Stimulated activated CD4-positive, alpha-beta T cell treated with anti-CD3 and anti-CD28 coated beads, Interleukin-4, amount 100 ng/mL, for 1 hour (primary cell): ENCODE measurements at places on chromosomes 3 and 15.

DNA sequence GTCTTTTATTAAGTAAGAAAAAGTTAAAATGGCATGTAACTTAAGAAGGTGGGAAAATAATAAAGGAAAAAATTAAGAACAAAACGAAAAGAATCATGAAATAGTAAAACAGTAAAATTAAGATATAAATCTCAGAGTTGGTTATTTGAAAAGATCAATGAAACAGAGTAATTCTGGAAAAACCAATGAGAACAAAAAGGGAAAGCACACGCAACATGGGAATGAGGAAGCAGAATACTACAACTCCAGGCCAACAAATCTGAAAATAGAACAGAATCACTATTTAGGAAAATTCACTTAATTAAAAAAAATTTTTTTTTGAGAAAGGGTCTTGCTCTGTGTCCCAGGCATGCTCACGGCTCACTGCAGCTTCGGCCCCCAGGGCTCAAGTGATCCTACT is 30.7 kb downstream of the WHAMM start:
- no peak for DNase-seq

- DNase-seq, result no peak
These were observed 46.1 kb downstream of the AMOTL2 start for GRCh38 chr3:134328147-134328591.

- DNase-seq, result no peak
These were observed 41.4 kb downstream of the SNAPC5 start for GRCh38 chr15:66456211-66456610.

GRCh38 chr3:185405243-185405642 is 42.3 kb downstream of the MAP3K13 start:
- no peak for DNase-seq

DNA sequence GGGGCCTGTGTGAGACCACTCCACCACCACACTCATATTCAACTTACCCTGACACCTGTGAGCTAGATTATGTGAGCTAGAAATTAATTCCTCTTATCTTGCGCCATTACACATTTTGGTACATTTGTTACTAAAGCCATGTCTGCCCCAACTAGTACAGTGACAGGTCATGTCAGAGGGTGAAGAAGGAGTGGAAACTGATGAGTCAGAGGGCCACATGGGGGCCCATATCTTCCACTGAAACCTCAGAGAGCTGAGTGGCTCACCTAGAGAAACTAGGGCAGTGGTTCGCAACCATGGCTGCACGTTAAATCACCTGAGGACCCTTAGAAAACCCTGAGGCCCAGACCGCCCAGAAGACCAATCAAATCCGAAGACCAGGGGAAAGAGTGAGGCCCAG is 15.7 kb upstream of the MEF2A start:
- no peak for DNase-seq

GRCh38 chr3:196772102-196772501 is 32.4 kb downstream of the PAK2 start:
- no peak for DNase-seq

DNA sequence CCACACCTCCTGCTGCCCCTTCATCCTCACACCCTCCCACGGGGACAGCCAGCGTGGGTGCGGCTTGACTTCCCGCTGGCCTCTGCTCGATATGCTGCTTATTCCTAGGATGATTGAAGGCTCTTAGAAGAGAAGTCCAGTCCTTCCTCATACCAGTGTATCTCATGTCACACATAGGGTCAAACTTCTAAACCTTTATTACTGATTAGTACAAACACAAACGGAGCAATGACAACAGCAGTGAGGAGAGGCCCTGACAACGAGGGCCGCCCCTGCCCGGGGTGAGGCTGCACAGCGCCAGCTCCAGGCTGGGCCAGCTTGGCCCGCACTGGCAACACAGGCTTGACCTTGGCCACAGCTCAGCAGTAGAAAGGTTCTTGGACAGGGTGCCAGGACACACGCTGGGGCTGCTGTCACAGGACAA is 3.7 kb downstream of the CIB1 start:
- DNase-seq, result no peak

DNA sequence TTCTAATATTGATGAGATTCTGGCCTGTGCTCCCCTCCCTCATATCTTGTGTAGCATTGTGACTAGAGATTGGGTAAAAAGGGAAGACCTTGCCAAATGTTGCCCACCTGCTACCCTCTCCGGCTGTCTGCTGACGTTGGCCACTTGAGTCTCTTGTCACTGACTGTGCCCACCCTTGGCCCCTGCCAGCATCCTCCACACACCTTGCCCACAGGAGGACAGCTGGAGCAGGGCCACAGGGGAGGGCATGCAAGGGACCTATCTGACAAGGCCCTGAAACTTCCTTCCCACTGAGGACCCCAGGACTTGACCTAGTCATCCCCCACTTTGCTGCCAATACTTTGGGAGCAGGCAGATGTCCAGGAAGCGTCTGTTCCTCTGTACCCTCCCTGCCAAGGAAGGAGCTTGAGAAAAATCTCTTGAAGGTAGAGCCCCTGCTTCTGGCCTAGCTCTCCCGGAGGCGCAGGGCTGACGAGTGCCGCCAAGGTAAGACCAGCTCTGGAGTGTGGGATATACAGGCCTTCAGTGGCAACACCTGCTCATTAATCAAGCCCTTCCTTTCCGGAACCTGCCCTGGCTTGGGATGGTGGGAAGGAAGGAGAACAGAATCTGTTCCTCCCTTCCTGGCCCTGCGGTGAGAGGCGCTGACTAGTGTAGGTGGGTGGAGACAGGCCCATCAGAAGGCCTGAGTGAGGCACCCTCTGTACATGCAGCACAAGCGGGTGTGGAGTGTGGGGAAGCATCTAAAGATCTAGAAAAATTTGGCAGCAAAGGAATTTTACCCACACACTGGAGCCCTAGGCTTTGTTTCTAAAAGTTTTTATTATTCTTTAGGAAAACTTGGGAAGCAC is 4.9 kb upstream of the PAK6 start:
- DNase-seq, result no peak

GRCh38 chr15:86316726-86317383 is 237.2 kb downstream of the AGBL1 start:
- DNase-seq, result no peak

GRCh38 chr3:27686642-27687041 is 35.5 kb downstream of the EOMES start:
- no peak for DNase-seq

DNA sequence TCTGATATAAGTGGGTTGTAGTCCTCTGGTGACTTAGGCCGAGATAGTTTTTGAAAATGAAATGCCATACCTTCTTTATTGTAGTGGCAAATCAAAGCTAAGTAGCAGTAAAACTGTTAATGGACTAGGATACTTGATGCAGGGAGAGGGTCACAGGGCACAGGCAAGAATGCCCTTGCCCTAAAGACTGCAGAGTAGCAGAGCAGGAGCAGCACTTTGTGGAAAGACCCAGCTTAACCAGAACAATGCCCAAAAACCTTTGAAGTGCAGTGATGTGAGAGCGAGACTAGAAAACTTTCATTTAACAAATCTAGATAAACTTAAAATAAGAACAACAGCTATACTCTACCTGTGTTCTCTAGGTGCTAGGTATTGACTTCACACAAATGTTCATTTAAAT is 121.9 kb downstream of the MBNL1 start:
- no peak for DNase-seq

DNA sequence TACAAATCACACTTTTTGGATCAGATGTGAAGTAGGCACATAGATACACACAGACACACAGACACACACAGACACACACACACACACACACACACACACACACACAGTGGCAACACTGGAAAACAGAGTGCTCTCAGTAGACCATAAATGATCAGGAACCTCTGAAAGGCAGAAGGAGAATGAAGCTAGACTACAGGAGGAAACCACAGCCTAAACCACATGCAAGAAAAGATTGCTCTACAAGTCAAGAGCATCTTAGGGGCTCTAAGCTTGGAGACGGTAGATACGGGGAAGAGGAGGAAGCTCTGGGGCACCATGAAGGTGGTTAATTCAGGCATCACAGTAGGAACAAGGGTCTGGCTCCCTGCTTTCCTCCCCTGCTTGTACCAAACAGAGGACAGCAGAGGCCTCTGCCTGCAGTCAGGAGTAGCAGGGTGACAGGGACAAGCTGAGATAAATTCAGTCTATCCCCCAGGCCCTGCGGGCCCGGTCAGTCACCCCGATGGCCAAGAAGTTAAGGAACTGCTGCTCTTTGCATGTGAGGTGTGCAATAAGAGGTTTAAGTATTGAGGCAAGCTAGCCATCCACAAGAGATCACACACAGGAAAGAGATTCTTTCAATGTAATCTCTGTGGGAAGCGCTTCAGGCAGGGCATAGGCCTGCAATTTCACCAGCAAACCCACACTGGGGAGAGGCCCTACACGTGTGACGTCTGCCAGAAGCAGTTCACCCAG is 23.5 kb upstream of the ARPIN start:
- no peak for DNase-seq

DNA sequence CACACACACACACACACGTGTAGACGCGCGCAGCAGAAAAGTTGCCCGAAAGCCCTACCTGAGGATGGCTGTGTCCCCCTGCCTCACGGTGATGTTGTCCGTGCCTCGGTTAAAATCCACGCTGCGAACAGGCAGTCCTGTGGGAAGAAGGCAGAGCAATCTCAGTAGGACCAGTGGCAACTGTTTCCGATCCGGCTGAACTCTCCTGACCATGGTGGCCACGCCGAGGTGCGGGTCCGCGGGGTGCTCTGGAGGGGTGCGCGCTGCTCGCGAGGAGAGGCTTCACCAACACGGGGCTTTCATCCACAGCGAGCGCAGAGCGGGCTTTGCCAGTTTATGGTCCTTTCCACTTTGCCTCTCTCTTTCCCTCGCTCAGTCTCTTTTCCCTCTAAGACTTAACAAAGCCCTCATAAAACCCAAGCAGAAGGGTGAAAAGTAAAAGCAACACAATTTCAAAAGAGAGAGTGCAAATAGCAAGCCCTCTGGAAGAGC is 422 bp downstream of the LSAMP start:
- DNase-seq, result no peak

GRCh38 chr3:43998836-43999727 is 242.6 kb upstream of the TOPAZ1 start:
- DNase-seq, result no peak

DNA sequence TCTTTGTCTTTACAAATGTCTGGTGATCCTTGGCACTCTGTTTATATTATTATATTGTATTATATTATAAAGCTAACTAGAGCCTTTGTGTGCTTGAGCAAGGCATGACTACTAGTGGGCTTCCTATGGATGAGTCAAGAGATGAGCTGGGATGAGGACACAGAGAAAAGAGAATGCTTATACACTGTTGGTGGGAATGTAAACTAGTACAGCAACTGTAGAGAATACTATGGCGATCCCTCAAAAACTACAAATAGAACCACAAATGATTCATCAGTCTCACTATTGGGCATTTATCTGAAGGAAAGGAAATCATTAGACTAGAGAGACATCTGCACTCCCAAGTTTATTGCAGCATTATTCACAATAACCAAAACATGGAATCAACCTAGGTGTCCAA is 40.8 kb upstream of the MED12L start:
- no peak for DNase-seq

DNA sequence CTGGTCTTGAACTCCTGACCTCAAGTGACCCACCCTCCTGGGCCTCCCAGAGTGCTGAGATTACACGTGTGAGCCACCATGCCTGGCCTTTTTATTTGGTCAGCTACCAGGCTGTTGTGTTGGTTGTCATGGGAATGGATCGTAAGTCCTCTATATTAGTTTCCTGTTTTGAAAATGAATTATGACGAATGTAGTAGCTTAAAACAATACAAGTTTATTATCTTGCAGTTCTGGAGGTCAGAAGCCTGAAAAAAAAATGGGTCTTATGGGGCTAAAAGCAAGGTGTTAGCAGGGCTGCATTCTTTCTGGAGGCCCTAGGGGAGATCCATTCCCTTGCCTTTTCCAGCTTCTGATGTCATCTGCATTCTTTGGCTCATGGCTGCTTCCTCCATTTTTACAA is 25.1 kb upstream of the HERC1 start:
- no peak for DNase-seq

- peak; percentile 43 for DNase-seq
These were observed 185.2 kb downstream of the KLF13 start for GRCh38 chr15:31511707-31512310.

DNA sequence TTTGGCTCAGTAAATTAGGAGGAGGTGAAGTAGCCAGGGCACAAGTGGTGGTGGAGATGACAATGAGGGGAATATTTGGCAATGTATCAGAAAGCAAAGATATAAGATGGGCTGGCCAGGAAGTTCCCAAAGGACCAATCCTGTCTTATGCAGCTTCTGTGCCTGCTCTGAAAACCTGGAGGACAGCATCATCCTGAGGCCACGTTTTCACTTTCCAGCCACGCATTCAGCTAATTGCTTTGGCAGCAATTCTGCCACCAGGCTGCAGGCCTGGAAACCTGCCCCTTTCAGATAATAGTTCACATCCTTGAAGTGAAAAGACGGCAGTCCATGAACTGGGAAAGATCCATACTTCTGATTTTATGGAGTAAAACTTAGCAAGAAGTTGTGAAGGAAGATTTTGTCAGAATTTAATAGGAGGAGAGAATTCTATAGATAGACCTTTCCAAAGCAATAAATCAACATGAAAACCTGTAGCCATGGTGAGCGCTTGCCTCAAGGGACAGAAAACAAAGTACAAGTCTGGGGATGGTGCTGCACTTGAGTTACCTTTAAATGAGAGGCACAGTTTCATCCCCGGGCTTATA is 682.5 kb downstream of the GRM7 start:
- no peak for DNase-seq

- no peak for DNase-seq
These were observed 179.8 kb downstream of the SNRPN start for GRCh38 chr15:25134546-25134945.

- DNase-seq, result no peak
These were observed 20.3 kb upstream of the UACA start for GRCh38 chr15:70783610-70784022.

GRCh38 chr3:168714609-168715240 is 619.0 kb upstream of the GOLIM4 start:
- DNase-seq, result no peak

GRCh38 chr3:158748237-158748828 is 16.1 kb upstream of the RARRES1 start:
- DNase-seq, result no peak

- DNase-seq, result no peak
These were observed 623.8 kb upstream of the ROBO1 start for GRCh38 chr3:80391573-80391972.

DNA sequence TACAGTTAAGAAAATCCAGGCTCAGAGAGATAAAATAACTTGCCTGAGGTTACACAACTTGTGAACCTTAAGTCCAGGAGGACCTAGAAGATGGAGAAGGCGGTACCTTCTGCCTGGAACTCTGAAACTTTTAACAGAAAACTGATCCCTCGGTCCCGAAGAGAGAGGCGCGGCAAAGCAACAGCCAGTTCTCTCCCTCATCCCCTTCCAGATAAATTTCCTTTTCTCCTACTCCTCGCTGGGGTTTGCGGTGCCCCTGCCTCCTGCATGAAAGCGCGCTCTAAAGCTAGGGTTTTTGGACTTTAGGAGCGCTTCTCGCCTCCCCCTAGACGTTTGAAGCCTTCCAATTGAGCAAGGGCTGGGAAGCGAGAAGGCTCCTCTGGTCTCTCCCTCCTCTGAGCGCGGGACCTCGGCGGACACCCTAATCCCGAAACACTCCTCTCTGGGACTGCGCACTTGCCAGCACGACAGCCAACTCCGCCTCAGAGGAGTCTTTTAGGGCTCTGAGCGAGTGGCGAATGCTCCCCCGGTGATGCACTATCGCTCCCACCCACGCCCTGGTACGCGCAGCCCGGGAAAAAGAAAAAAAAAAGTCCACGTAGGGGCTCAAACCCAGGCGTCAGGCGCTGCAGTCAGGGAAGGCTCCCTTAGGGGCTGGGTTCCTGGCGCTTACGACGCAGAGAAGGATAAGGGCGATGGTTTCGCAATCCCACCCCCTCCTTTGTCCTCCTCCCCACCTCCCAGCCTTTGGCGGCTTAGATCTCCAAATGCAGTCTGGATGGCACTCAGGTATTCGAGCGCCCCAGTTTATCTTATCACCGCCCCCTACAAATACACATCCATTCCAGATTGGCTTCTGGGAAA is 7.9 kb upstream of the EOMES start:
- DNase-seq, result peak; percentile 39
